Activated CD4-positive, alpha-beta T cell treated with anti-CD3 and anti-CD28 coated beads, Interleukin-2, amount 50 U/mL, for 16 hours (primary cell): ENCODE measurements at places on chromosomes 7 and 10.

DNA sequence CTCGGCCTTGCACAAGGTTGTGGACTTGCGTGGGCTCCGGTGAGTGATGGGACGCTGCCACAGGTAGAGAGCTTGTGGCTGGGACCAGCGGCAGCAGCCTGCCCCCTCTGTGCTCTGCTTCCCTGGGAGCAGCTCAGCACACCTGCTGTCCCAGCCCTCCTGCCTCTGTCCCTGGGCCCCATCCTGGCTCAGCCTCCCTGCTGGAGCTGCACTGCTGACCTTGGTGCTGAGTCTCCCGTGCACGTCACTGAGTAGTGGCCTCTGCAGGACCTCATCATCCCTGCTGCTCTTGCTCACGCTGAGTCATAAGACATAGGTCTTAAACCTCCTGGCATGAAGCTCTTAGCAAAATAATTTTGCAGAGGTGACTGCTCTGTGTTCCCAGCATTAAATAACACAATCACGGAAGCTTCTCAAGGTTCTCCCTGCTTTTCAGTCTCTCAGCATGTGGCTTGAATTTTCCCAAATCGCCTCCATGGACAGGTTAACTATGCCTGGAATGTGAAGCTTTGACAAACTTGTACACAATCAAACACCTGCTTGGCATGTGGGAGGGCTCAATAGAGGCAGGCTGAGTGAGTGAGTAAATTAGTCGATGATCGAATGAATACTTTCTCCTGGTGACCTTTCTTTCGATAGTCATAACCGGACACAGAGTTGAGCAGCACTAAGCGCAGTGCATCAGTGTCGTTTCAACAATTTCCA lies 63.8 kb upstream of the NPS start:
- DNase-seq, result no peak

DNA sequence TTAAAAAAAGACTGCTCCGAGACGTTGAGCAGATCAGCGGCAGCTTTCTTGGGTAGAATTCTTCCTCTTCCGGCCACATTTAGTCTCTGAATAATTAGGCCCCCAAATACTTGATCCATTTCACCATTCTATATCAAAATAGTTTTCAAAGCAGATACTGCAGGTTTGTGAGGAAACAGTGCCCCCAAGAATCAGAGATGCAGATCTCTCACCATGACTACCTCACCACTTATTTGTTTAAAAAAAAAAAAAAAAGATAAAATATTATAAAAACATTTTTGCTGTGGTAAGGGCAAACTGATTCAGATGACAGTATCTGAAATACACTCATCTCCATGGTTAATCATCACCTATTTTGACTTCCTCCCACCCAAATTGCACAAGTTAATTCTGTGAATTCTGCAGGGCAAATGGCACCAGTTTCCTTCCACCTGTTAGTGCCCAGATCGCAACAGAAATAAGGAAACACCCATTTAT lies 210.4 kb downstream of the FAM107B start:
- DNase-seq, result peak; percentile 56

- DNase-seq, result no peak
Observed at GRCh38 chr10:102310361-102311024, 65.2 kb downstream of the GBF1 start.

DNA sequence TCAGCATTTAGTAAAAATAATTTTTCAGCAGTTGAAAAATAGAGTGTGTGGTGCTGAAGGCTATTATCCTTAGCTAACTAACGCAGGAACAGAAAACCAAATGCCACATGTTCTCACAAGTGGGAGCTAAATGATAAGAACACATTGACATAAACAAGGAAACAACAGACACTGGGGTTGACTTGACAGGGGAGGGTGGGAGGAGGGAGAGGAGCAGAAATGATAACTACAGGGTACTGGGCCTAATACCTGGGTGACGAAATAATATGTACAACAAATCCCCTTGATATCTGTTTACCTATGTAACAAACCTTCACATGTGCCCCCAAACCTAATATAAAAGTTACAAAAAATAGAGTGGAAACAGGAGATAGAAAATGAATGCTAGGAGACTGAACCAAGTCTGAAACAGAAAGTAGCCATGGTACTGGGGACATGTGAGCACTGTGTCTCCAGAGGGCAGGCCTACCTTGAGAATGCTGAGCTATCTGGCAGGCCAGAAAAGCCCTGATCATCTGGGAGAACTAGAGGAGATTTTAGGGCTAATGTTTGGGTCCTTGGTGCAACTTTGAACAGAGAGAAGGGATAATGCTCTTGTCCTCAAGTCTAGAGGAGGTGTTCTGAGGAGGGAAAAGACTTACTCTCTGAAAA lies 4.7 kb upstream of the EFCAB10 start:
- DNase-seq, result no peak

DNA sequence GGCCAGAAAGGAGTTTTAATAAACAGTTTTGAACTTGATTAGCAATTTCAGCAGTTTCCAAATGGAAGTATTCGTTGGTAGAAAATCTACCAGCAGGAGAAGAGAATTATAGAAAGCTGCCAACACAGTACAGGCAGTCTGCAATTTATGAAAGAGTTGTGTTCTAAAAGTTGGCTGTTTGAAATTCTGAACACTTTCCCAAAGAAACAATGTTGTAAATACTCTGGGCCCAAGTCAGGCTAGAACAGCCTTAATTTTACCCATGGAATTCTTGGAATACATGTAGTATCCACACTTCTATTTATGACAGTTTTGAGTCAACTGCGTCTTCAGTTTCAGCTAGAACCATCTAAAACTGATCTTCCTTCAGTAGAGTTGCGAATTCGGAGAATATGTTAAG lies 42.5 kb downstream of the AVL9 start:
- DNase-seq, result no peak

GRCh38 chr7:151452680-151453325 lies 12.9 kb upstream of the CRYGN start:
- no peak for DNase-seq
